ENCODE measurements at places on chromosomes 2 and 18.

DNA sequence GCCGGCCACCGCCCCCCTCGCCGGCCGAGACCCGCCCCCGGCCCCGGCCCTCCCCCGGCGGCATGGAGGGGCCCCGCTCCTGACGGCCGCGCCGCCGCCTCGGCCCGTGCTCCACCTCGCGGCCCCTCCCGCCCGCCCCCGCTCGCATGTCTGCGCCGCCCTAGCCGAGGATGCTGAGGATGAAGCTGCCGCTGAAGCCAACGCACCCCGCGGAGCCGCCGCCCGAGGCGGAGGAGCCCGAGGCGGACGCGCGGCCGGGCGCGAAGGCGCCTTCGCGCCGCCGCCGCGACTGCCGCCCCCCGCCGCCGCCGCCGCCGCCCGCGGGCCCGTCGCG is 397 bp downstream of the ZCCHC2 start:
- no peak for DNase-seq

GRCh38 chr18:32264401-32264800 is 74.6 kb downstream of the MEP1B start:
- DNase-seq = no peak

DNA sequence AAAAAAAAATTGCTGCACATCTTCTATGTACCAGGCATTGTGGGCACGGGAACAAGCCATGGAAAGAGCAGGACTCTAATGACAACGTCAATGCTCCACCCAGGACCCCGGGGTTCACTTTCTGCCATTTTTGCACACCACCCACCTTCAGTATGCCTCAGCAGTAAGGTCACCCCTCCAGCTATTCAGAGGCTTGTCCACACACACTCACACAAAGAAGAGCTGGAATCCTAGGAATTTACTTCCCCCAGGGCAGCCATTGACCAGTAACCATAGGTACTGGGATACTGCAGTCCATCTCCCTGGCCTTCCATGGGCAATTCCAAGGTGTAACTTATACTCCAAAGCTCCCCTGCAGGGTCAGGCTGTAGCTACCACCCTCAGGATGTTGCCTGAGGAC is 170.8 kb downstream of the SUCLG1 start:
- no peak for DNase-seq

- DNase-seq = no peak
Measured at GRCh38 chr2:173874003-173874893, 90.9 kb downstream of the SP3 start.

DNA sequence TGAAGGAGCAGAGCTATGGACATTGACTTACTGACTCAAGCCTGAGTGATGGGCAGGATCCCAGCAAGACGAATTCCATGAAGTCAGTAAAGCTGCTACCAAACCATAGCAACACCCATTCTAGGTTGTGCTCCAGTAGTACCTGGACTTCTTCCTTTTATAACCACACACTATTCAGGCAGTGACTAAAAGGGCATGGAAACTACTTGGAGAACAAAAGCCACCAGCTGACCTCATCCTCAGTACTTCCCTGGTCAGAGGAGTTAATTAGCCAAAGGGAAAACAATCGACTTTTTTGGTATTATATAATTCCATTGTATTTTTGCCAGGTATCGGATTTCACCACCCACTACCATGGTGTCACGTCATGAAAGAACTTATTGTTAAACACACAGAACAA is 237.1 kb downstream of the TTC32 start:
- DNase-seq = no peak

DNA sequence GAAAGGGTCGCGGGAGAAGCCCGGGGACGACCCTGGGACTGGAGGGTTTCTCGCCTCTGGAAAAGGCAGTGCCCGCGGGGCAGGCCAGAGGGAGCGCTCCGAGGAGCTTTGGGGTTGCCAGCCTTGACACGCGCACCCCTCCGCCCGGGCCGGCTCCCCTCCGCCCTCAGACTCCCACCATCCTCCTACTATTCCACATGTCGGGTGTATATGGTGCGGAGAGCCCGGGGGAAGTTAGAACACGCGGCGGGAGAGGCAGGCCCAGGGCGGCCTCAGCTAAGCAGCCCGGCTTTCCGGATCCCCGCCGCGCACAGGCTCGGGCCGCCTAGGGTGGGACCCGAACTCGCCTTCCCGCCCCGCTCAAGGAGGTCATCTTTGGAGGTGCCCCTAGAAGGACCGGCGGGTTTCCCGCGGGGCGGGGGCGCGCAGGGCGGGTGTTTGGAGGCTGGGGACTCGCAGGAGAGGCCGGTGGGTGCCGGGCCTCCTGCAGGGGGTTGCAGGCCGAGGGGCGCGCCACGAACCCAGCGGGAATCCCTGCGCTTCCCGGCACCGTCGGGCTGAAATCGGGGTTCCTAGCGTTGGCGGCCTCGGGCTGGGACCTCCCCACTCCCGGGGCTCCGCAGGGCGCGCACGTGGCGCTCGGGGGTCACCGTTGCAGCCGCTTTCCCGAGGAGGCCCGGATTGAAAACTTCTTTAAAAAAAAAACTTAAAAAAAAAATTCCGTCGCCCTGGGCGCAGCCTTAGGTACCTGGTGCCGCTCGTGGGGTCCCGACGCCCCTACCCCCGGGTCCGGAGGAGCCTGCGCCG is 3.7 kb downstream of the NFATC1 start:
- no peak for DNase-seq

GRCh38 chr2:152609154-152609553 is 108.1 kb downstream of the PRPF40A start:
- DNase-seq = no peak

DNA sequence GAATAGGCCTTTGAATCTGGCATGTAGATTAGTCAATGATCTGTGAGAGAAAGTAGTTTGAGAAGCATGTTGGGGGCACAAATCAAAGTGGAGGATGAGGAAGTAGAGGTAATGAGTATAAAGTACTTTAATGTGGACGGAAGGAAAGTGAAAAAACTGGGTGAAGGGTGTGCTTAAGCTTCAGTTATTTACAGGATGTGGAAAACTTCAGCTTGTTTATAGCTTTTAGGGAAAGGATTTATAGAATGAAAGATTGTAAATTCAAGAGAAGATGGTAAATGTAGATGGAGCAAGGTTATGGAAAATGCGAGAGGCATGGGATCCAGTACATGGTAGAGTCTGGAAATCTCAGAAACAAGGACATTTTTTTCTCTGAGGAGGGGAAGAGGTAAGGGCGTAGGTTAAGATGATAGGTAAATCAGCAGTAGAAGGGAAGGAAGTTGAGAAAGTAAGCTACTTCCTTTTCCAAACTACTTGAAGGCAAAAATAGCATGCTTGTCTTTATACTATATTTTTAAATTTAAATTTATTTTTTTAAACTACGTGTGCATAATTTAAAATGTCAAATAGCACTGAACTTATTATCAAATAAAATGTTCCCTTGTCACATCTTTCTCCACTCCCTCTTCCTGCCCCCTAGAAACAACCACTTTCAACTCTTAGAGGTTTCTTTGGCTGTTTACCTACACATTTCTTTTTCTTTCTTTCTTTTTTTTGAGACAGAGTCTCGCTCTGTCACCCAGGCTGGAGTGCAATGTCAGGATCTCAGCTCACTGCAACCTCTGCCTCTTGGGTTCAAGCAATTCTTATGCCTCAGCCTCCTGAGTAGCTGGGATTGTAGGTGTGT is 8.5 kb downstream of the FAM117B start:
- no peak for DNase-seq

GRCh38 chr18:55300936-55301531 is 287.0 kb downstream of the TCF4 start:
- DNase-seq = no peak
